ENCODE measurements at places on chromosomes 1 and 21.

GRCh38 chr1:35085421-35085820 lies 6.2 kb downstream of the ZMYM1 start:
- no peak for DNase-seq

GRCh38 chr1:172742599-172743500 lies 83.9 kb downstream of the FASLG start:
- peak; percentile 33 for DNase-seq

GRCh38 chr1:72915581-72915980 lies 633.2 kb upstream of the NEGR1 start:
- peak; percentile 75 for DNase-seq

DNA sequence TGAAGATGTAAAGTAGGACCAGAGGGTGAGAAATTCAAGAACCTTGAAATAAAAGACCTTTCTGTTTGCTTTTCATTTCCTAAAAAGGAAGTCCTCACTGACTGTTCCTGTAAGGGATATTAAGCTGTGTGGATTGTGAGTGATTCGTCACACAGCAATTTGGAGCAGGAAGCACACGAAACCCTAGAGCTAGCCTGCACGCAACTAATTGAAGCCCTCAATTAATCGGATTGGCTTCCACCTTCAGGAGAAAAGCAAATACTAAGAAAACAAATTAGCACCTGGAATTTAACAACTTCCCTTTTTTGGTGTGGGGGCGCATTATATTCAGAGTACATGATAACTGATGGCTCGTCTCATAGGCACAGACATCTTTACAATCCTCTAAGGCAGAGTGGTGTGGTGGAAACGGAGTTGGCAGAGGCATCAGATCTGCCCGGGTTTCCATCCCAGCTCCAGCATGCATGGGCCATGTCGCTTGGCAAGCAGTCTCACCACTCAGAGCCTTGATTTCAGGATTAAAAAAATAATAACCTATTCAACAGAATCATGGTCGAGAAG lies 95.2 kb downstream of the KCNJ15 start:
- DNase-seq: no peak

- DNase-seq: no peak
Observed at GRCh38 chr1:26477446-26478152, 5.4 kb downstream of the HMGN2 start.

GRCh38 chr1:246724731-246725095 lies 504 bp downstream of the SCCPDH start:
- peak; percentile 43 for DNase-seq

- no peak for DNase-seq
Observed at GRCh38 chr1:90640325-90640724, 76.8 kb downstream of the BARHL2 start.

DNA sequence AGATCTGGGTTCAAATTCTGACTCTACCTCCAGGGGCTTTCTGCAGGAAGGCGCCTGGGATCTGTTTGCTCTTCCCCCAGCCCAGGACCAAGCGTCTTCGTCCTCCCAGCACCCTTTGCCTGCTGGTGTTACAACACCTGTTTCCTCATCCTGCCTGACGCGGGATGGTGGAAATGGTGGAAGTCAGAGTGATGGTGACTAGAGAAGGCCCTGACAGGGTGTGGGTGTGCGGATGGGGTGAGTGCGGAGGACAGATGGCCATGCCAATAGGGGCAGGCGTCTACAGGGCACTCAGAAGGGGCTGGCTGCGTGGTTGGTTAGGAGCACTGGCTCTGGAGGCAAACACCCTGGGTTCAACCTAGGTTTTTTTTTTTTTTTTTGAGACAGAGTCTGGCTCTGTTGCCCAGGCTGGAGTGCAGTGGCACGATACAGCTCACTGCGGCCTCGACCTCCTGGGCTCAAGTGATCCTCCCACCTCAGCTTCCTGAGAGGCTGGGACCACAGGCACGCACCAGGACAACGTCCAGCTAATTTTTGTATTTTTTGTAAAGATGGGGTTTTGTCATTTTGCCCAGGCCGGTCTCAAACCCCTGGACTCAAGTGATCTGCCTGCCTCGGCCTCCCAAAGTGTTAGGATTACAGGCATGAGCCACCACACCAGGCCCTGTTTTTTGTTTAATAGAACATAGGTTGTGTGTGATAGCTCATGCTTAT lies 1.5 kb downstream of the THEMIS2 start:
- no peak for DNase-seq

DNA sequence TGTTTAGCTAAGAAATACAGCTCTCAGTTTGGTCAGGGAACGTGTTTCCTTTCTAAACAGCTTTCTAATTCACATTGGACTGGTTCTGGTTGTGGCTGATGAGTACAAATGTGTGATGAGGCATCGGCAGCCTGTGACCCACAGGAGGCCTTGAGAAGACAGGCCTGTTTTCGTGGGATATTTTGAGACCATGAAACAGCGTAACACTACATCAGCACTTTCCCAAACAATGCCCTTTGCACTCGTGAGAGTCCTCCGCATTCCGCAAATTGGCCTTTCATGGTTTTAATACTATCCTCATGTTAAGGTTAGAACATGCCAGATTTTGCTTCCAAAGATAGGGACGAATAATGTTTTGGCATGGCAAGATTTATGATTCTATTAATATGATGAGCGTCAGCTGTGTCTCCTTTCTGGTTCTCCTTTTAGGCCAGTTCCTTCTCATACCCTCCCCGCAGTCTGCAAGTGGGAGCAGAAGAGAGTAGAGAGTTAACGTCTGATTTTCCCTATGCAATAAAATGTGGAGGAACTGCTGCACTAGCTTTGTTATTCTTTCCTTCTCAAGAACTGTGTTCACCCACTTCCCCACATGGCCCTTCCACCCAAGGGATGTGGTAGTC lies 84.3 kb upstream of the L1TD1 start:
- no peak for DNase-seq

DNA sequence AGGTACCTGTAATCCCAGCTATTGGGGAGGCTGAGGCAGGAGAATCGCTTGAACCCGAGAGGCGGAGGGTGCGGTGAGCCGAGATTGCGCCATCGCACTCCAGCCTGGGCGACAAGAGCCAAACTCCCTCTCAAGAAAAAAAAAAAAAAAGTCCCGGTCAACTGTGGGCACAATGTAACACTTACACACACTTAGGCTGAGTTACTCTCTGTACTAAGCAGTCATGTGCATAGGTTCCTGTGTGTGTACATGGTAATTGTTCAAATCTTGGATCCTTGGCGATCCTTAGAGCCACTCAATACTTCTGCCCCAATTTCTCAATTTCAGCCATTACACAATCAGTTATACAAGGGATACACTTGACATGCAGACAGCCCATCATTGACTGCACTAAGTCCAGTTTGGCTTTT lies 11.6 kb downstream of the SDCCAG8 start:
- DNase-seq: no peak

- no peak for DNase-seq
Observed at GRCh38 chr1:41103766-41104165, 82.2 kb upstream of the SLFNL1 start.

GRCh38 chr21:14956807-14957206 lies 108.0 kb downstream of the NRIP1 start:
- DNase-seq: no peak

DNA sequence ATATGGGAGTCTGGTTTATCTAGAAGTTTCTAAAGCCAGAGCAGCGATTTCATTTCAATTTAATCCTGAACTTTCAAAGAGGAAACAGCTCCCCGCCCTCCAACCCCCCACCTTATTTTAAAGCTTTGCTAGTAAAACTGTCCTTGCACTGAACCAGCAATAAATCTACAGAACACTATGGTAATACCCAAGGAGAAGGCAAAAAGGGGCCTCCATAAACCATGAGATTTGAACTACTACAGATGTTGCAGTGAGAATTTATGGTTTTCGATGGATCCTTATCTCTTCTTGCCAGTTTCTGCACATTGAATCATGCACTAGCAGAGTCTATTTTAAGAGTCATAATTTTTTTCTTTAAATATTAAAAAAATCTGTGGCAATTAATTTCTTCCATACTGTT lies 64.8 kb upstream of the BEND5 start:
- DNase-seq: no peak

DNA sequence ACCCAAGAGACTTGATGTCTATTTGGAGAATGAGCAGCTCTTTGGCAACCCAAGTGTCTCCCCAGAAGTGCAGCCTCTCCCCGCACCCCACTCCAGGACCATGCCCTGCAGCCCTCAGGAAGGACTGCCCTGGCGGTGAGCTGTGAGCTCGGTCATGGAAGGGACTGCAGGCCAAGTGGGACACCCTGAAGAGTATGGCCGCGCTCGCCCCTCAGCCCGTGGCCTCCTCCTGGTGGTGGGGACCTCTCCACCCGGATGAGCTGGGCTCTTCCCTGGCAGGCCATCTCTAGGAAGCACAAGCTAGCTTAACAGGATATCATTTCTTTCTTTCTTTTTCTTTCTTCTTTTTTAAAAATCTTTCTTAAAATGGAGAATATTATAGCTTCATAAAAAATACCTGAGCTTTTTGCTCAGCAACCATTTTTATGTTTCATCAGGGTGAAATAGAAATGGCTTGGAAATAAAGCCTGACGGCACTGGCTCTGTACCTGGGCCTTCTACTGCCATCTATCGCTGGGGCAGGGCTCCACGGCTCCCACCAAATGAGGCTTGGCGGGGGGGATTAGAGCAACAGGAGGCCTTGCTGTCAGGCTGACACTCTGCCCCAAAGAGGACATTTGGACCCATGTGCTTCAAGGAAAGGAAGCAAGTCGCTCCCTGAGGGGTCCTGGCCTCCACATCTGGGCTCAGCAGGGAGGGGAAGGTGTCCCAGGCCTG lies 296.2 kb upstream of the VAMP3 start:
- no peak for DNase-seq

- DNase-seq: no peak
Observed at GRCh38 chr1:37394574-37395464, 79.6 kb upstream of the ZC3H12A start.

GRCh38 chr1:61654067-61654466 lies 70.9 kb downstream of the TM2D1 start:
- no peak for DNase-seq

DNA sequence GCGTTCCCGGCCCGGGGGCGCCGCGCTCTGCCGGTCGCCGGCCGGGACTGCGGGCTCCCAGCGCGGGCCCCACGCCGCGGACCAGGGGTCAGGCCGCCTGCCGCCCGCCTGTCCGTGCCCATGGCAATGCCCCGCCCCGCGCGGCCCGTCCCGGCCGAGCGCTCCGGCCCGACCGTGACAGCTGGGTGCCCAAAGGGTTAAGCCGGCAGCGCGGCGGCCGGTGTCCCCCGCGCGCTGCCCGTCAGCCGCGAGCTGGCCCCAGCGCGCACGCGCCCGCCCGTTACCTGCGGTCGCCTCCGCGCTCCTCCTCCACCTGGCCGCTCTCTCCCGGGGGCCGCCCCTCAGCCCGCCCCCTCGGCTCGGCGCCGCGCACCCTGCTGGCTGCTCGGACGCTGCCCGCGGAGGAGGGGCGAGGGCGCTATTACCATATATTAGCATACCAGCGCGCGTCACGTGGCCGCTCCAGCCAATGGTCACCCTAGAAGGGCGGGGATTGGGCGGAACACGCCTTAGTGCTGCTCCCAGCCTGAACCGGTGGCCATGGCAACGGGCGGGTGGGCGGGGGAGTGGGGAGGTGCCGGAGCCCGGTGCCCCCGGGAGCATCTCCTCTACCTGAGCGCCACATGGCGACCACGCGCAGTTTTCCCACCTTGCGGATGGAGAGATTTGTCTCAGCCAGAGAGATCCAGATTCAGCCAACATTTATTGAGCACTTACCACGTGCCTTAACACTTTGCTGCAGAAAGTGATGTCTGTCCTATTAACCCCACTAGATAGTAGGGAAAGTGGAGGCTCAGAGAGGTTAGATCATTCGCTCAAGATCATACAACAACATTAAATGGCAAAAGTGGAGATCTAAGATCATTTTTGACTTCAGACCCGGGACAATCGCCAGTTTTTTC lies at the start of gene PHC2:
Gene PHC2 (minus strand): TSS at position 404 of the 902 bp plus-strand sequence. CDS start 55,556 bp downstream, outside the sequence.
- peak; percentile 98 for DNase-seq
